ENCODE measurements at places on chromosomes 2 and 18. TPM values are rescaled to one million over a fixed set of nuclear protein-coding genes. Genes with fewer than 3 reads are reported as not detected.
A peak's percentile ranks its signal among the peaks of the same experiment; 100 is the strongest.

- no peaks in the 10 kb centered on the region for H3K36me3 ChIP-seq
- no peak overlapping the region for H3K4me3 ChIP-seq
- H3K27me3 ChIP-seq: peaks cover 13% of the 10 kb centered on the region
- H3K4me1 ChIP-seq: peaks cover 3% of the 10 kb centered on the region
- H3K27ac ChIP-seq: no peak overlapping the region
- DNase-seq: no peak
Observed at GRCh38 chr2:206518997-206519396, 75.7 kb downstream of the ADAM23 start.

GRCh38 chr2:66457545-66457944, 22.6 kb downstream of the MEIS1 start:
- no peak for DNase-seq
- no peaks in the 10 kb centered on the region for H3K27me3 ChIP-seq
- H3K36me3 ChIP-seq: no peaks in the 10 kb centered on the region
- H3K4me1 ChIP-seq: no peaks in the 10 kb centered on the region

GRCh38 chr18:74446631-74447403, 10.3 kb downstream of the DIPK1C start:
- H3K27me3 ChIP-seq: peaks cover 12% of the 10 kb centered on the region
- H3K36me3 ChIP-seq: no peaks in the 10 kb centered on the region
- no peak overlapping the region for H3K4me3 ChIP-seq
- H3K27ac ChIP-seq: no peak overlapping the region
- DNase-seq: no peak

DNA sequence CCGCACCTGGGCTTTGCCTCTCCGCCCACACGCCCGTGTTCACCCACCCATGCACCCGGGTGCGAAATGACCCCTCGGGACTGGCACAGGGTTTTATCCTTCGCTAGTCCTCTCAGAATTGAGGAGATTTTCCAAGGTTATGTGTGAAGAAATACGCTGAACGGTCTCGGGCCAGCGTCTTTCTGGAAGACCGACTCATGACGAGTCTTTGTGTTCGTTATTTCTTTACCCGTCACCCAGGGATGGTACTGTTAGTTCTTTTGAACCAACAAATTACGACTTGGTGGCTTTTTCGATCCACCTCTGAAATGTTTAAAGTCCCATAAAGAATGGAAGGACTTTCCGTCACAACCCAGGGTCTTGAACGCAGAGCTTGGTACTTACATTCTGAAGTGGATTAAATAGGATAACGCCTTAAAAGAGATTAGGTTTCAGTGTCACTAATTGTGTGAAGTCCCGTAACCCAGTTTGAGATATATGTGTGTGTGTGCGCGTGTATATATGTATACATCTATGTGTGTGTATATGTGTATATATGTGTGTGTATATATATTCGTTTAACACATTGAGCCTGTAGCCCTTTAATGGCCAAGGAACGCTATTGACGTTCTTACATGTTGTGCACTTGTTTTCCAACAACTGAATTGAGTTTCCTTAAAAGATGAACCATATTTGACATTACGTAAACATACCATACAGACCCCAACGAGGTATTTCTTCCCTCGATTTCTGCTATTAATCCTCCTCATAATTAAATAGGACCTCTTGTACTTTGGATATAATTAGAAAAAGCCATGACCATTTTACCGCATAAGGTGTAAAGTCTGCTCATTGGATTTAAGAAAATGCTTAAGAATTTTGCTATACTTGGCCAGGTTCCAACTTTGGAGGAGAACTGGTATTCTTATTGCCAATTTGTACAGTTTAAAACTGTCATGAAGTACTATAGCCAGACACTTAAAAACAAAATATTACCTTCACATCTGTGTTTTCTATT, 889 bp downstream of the ZC3H15 start:
- H3K27ac ChIP-seq: peak overlapping the region; percentile 100
- DNase-seq: no peak
- no peaks in the 10 kb centered on the region for H3K27me3 ChIP-seq
- H3K4me3 ChIP-seq: peak overlapping the region; percentile 98
- H3K4me1 ChIP-seq: peaks cover 66% of the 10 kb centered on the region
- H3K36me3 ChIP-seq: peaks cover 9% of the 10 kb centered on the region

CDKL4 gene
- 0.32 TPM for total RNA-seq

DNA sequence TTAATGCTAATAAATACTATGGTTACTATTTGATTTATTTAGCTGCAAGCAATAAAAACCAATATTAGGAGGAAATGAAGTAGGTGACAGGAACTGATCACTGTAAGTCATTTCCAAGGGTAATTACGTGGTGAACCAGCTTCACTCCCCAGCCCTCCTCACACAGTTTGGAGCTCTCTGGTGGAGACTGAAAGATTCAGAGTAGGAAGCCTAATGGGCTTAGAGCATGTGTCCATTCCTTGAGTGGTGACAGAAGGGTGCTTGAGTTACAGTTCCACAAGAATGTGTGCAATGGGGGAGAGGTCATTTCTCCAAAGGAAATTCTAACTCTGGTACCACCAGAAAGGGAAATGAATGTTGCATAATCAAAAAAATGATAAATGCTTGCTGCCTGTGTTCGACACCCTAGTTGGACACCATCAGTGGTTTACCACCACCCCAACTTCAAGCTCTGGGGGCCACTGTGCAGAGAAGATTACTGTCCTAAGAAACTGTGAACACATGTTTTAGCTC, 285.1 kb upstream of the MMADHC start:
- no peak overlapping the region for H3K27ac ChIP-seq
- no peak overlapping the region for H3K4me3 ChIP-seq
- no peak for DNase-seq

GRCh38 chr2:18379870-18380269, 180.6 kb downstream of the RDH14 start:
- H3K4me3 ChIP-seq: no peak overlapping the region
- H3K4me1 ChIP-seq: no peaks in the 10 kb centered on the region
- H3K27me3 ChIP-seq: peaks cover 13% of the 10 kb centered on the region
- no peak for DNase-seq
- no peak overlapping the region for H3K27ac ChIP-seq

GRCh38 chr2:65373365-65373918, 59.0 kb downstream of the SPRED2 start:
- DNase-seq: no peak
- no peak overlapping the region for H3K4me3 ChIP-seq
- no peaks in the 10 kb centered on the region for H3K36me3 ChIP-seq
- H3K27me3 ChIP-seq: peaks cover 11% of the 10 kb centered on the region
- peaks cover 7% of the 10 kb centered on the region for H3K4me1 ChIP-seq

DNA sequence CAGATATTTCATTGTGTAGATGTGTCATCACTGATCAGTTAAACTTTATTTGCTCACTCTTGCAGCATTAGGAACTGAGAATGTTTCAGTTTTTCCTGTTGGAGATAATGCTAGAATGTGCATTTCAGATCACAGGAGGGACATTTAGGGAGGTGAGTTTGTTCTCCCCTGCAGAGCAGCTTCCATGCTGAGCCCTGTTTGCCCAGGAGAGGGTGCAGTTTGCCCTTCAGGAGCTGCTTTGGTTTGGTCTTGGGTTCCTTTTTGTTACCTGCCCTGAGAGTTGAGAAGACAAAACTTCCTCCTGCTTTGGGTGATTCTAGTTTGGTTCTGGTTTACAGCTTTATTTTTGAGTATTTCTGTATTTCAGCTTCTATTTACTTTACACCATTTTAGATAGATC, 49.9 kb downstream of the DGKD start:
- peak; percentile 78 for DNase-seq
- peaks cover 16% of the 10 kb centered on the region for H3K36me3 ChIP-seq
- peak overlapping the region; percentile 27 for H3K27ac ChIP-seq

DNA sequence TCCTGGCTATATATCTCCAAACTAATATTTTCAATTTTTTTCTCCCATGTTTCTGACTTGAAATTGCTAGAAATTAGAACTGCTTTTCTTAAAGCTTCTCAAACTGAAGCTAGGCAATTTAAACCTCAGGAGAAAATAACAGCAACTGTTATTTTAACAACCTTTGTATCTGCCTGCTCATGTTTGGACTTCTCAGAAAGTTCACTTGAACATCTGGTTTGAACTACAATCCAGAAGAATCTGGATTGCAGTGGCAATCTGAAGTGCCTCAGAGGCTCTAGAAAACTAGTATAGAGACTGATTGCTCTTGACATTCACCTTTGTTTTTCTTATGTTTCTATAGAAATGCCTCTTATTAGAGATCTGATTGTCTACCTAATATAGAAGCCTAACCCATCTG, 64.1 kb downstream of the STAT4 start:
- H3K4me1 ChIP-seq: peaks cover 22% of the 10 kb centered on the region
- peaks cover 70% of the 10 kb centered on the region for H3K36me3 ChIP-seq
- no peaks in the 10 kb centered on the region for H3K27me3 ChIP-seq

DNA sequence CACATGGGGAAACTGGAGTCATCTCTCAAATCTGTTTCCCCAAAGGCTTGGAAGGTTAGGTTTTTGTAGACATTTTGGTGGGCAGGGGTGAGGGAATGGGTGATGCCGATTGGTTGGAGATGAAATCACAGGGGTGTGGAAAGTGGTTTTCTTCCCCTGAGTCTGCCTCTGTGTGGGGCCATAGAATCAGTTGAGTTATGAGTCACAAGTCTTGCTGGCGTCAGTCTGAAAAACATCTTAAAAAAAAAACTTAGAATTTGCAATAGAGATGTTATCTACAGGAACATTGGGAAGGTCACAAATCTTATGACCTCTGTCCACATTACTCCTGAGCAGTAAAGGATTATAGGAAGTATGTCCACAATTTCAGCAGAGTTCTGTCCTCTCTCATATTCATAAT, 314.6 kb downstream of the CNTNAP5 start:
- H3K4me3 ChIP-seq: no peak overlapping the region
- H3K27me3 ChIP-seq: no peaks in the 10 kb centered on the region
- no peaks in the 10 kb centered on the region for H3K36me3 ChIP-seq

RNF144A gene
- total RNA-seq: 35.5 TPM

DNA sequence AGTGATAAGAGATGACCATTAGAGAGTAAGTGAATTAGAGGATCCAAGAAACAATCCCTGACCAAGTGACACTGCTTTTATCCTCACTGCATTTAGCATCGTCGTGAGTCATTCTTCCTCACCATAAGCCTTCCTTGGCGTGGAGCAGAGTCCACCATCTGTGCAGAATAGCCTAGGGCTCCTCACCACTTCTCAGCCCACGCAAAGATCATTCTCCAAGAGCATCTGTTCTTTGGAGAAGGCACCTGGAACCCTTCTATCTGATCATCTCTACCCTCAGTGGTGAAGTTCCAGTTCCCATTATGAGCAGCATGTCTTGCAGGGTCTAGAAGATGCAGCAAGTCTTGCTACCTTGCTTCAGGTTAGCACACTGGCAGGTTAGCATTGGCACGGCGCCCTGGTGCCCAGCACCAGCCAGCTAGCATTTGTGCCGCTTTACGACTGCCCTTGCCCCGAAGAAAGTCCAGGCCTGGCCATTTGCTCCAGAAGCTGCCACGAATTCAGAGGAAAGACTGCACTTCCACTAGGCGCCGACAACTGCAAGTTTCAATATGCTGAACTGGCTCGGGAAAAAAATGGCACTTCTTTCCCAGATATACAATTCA, 225.8 kb downstream of the TTC32 start:
- H3K4me1 ChIP-seq: no peaks in the 10 kb centered on the region
- H3K27ac ChIP-seq: no peak overlapping the region
- H3K4me3 ChIP-seq: no peak overlapping the region
- peaks cover 8% of the 10 kb centered on the region for H3K27me3 ChIP-seq
- H3K36me3 ChIP-seq: no peaks in the 10 kb centered on the region

DNA sequence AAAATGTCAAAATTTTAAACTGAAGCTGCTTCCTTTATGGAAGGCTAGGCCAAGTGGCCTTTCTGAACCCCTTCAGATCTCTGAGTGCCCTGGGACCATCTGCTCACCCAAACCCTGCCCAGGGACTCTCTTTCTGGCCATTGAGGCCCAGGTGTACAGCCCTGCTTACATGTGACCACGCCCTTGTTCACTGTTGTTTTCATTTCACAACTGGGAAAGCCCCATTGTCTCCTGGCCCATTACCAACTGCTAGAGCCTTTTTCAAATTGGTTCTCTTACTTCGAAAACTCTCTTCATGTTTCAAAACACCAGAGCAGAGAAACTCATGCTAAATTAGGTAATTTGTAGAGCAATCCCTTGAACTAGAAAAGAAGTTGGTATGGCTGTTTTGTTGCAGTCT, 219.5 kb upstream of the TANK start:
- no peak overlapping the region for H3K27ac ChIP-seq
- H3K36me3 ChIP-seq: no peaks in the 10 kb centered on the region
- no peak overlapping the region for H3K4me3 ChIP-seq
- H3K4me1 ChIP-seq: peaks cover 4% of the 10 kb centered on the region
- no peak for DNase-seq
- H3K27me3 ChIP-seq: no peaks in the 10 kb centered on the region

GRCh38 chr18:63099848-63100629, 219.5 kb downstream of the BCL2 start:
- H3K4me3 ChIP-seq: no peak overlapping the region
- H3K4me1 ChIP-seq: peaks cover 33% of the 10 kb centered on the region
- H3K27ac ChIP-seq: no peak overlapping the region
- peaks cover 7% of the 10 kb centered on the region for H3K36me3 ChIP-seq
- H3K27me3 ChIP-seq: peaks cover 57% of the 10 kb centered on the region
- no peak for DNase-seq

DNA sequence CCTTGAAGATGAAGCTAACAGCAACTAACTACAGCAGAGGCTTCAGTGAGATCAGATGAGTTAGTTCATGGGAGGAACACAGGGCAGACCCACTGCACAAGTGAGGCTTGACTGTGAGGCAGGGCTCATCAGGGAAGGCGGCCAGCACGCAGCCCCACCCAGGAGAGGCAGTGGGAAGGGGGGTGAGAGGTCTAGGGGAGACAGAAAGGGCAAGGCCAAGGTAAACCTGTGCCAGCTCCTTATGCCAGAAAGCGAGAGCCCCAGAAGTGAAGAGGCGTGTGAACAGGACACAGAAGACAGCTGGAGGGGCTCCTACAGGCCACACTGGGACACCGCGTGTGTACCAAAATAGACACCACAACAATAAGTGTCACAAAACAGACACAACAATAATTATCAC, 48.6 kb downstream of the ANO7 start:
- H3K4me1 ChIP-seq: no peaks in the 10 kb centered on the region
- H3K4me3 ChIP-seq: no peak overlapping the region
- no peak for DNase-seq

DNA sequence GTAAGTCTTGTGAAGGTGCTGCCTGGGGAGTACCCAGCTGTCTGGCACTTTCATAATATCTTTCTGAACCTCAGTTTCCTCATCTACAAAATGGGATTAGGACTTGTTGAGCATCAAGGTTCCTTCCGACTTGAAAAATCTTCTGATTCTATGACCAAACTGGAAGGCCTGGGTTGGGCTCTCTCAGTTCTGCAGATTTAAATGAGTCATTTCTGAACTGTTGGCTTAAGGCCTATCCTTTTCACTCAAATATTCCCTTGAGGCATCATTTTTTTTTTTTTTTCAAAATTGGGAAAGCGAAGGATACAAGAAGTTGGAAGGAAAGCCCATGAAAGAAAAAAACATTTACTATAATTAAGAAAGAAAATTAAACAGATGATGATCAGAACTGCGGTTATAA, 40.8 kb upstream of the CYP1B1 start:
- DNase-seq: no peak
- no peak overlapping the region for H3K4me3 ChIP-seq
- H3K27ac ChIP-seq: no peak overlapping the region
- peaks cover 41% of the 10 kb centered on the region for H3K27me3 ChIP-seq
- peaks cover 3% of the 10 kb centered on the region for H3K4me1 ChIP-seq

GRCh38 chr2:27280826-27281225, 1.4 kb upstream of the TRIM54 start:
- no peaks in the 10 kb centered on the region for H3K36me3 ChIP-seq
- peaks cover 10% of the 10 kb centered on the region for H3K4me1 ChIP-seq
- peaks cover 48% of the 10 kb centered on the region for H3K27me3 ChIP-seq
- no peak overlapping the region for H3K27ac ChIP-seq
- no peak overlapping the region for H3K4me3 ChIP-seq

PPIG gene
- total RNA-seq: 56.7 TPM
